Astrocyte of the spinal cord (primary cell): ENCODE measurements at places on chromosomes 6 and 20.

DNA sequence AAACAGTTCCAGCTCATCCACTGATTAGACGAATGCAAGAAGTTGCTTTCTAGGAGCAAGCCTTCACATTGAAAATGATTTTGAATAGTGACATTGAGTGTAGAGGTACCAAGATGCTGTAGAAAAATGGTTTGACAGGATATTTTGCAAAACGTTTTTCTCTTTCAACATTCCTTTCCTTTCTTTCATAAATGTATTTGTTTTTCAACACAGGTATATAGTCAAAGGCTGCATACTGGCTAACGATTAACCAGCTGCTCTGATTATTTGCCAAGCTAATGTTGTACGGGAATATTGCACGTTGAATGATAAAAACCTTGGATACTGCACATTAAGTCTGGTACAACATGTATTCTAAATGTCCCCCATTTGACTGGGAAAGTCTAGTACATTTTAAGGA lies 78.8 kb upstream of the TENT5A start:
- no peak for DNase-seq

- DNase-seq, result no peak
These were observed 5.6 kb upstream of the ANKRD60 start for GRCh38 chr20:58233881-58234528.

DNA sequence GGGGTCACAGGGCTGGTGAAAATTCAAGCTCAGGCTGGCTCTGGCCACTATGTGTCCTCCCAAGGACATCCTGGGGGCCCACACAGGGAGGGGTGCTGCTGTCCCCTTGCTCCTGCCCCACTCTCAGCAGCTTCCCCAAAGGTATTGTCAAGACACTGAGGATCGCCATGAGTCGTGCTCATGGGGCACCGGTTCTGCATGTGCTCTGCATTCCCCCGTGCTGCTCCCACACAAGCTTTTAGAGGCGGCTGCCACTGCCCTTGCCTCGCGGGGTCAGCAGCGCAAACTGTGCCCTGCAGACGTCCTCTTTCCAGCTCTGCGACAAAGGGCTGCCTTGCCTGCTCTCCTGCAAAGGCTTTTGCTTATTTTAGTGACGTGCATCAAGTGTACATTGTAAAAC lies 179.8 kb downstream of the ERMARD start:
- no peak for DNase-seq

- DNase-seq, result peak; percentile 81
These were observed 23.8 kb downstream of the DCBLD1 start for GRCh38 chr6:117506180-117506835.

GRCh38 chr20:58028123-58028522 lies 200.3 kb downstream of the ANKRD60 start:
- no peak for DNase-seq

GRCh38 chr6:53192682-53193188 lies 44.1 kb upstream of the GCM1 start:
- no peak for DNase-seq
